Activated CD4-positive, alpha-beta T cell treated with anti-CD3 and anti-CD28 coated beads, Interleukin-2, amount 10 ng/mL, durations not matched to agents 7 days and 5 days (primary cell): ENCODE measurements at places on chromosomes 13 and 19. TPM values are rescaled to one million over a fixed set of nuclear protein-coding genes. Genes with fewer than 3 reads are reported as not detected.
A peak's percentile ranks its signal among the peaks of the same experiment; 100 is the strongest.

- H3K4me3 ChIP-seq = no peak overlapping the region
- no peaks in the 10 kb centered on the region for H3K27me3 ChIP-seq
- H3K4me1 ChIP-seq = no peaks in the 10 kb centered on the region
These were observed 237.0 kb downstream of the POSTN start for GRCh38 chr13:37361608-37362007.

DNA sequence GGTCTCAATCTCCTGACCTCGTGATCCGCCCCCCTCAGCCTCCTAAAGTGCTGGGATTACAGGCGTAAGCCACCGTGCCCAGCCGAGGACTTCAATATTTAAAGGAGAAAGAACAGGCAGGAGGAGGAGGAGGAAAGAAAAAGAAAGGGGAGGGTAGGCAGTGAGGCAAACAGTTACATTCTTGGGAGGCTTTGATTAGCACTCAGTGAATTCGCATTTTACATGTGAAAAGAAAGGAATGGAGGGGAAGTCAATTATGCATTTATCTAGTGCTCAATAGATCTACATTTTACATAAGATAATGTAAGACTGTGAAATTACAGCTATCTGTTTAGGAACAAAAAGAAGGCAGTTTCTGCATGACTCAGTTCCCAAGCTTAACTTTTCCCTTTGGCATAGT, 30.9 kb upstream of the CXCL17 start:
- H3K4me3 ChIP-seq = no peak overlapping the region
- no peaks in the 10 kb centered on the region for H3K36me3 ChIP-seq
- H3K27ac ChIP-seq = no peak overlapping the region
- H3K27me3 ChIP-seq = peaks cover 2% of the 10 kb centered on the region
- DNase-seq = no peak

The ELSPBP1 gene
- not detected for total RNA-seq

The CALR3 gene
- not detected for total RNA-seq

GRCh38 chr13:107680115-107680514, 535.2 kb downstream of the LIG4 start:
- no peaks in the 10 kb centered on the region for H3K36me3 ChIP-seq
- H3K4me3 ChIP-seq = no peak overlapping the region
- H3K27me3 ChIP-seq = no peaks in the 10 kb centered on the region
- no peak for DNase-seq

The KCNRG gene
- 0.42 TPM for total RNA-seq

GRCh38 chr13:59471106-59471505, 692.6 kb downstream of the DIAPH3 start:
- no peak for DNase-seq
- H3K27me3 ChIP-seq = peaks cover 14% of the 10 kb centered on the region
- no peak overlapping the region for H3K4me3 ChIP-seq
- H3K4me1 ChIP-seq = no peaks in the 10 kb centered on the region

The CCL25 gene
- total RNA-seq = 5.2 TPM

DNA sequence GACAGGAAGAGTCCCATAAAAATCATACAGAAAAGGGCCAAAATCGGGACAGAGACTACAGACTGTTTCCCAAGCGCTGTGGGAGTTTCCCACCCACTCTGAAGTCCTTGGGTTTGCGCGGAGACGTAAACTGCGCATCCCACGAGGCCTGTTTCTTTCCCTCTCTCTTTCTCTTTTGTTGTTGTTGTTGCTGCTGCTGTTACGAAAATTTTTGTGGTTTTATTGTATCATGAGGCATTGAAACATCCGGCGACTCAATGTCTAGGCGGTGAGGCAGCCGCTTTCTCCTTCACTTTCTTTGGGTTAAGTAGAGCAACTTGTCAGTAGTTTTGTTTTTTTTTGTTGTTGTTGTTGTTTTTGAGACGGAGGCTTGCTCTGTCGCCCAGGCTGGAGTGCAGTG, 1.6 kb upstream of the PPP1R12C start:
- peak overlapping the region; percentile 97 for H3K27ac ChIP-seq
- peaks cover 11% of the 10 kb centered on the region for H3K36me3 ChIP-seq
- H3K27me3 ChIP-seq = peaks cover 17% of the 10 kb centered on the region
- peak; percentile 49 for DNase-seq

GRCh38 chr13:98141509-98142379, 1.1 kb upstream of the FARP1 start:
- peak overlapping the region; percentile 43 for H3K4me3 ChIP-seq
- H3K27ac ChIP-seq = no peak overlapping the region
- no peaks in the 10 kb centered on the region for H3K36me3 ChIP-seq
- no peak for DNase-seq
- peaks cover 62% of the 10 kb centered on the region for H3K27me3 ChIP-seq

The ZNF556 gene
- total RNA-seq = not detected

The COMP gene
- not detected for total RNA-seq

GRCh38 chr13:100543872-100544602, 44.6 kb downstream of the GGACT start:
- no peaks in the 10 kb centered on the region for H3K27me3 ChIP-seq
- peaks cover 10% of the 10 kb centered on the region for H3K4me1 ChIP-seq
- peaks cover 2% of the 10 kb centered on the region for H3K36me3 ChIP-seq
- no peak overlapping the region for H3K27ac ChIP-seq
- no peak for DNase-seq

GRCh38 chr19:41993612-41994483, at the start of gene ATP1A3:
Gene ATP1A3 (minus strand): TSS chr19:41994230. CDS start chr19:41994076, 154 bp downstream.
- no peaks in the 10 kb centered on the region for H3K36me3 ChIP-seq
- H3K27ac ChIP-seq = no peak within 1 kb of the TSS
- peak within 1 kb of the TSS; percentile 62 for H3K4me3 ChIP-seq
- peak; percentile 63 for DNase-seq
- peaks cover 32% of the 10 kb centered on the region for H3K4me1 ChIP-seq

DNA sequence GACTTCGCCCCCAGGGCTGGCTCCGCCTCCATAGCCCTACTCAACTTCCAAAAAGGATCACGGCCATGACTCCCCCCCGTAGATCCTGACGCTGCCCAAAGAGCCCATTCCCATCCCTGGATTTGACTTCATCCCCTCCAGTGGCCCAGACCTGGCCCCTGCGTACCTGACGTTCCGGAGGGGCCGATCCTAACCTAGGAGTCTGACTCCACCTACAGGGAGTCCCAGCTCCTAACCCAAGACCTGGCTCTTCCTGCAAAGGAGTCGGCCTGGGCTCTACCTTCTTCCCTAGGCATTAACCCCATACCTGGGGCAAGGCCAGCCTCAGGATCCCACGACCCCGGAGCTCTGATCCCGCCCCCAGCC, 10.8 kb downstream of the STAP2 start:
- H3K36me3 ChIP-seq = peaks cover 5% of the 10 kb centered on the region
- H3K4me1 ChIP-seq = peaks cover 27% of the 10 kb centered on the region
- H3K27ac ChIP-seq = peak overlapping the region; percentile 95
- DNase-seq = no peak

The CGB5 gene
- not detected for total RNA-seq

The SLC6A16 gene
- 5.7 TPM for total RNA-seq

DNA sequence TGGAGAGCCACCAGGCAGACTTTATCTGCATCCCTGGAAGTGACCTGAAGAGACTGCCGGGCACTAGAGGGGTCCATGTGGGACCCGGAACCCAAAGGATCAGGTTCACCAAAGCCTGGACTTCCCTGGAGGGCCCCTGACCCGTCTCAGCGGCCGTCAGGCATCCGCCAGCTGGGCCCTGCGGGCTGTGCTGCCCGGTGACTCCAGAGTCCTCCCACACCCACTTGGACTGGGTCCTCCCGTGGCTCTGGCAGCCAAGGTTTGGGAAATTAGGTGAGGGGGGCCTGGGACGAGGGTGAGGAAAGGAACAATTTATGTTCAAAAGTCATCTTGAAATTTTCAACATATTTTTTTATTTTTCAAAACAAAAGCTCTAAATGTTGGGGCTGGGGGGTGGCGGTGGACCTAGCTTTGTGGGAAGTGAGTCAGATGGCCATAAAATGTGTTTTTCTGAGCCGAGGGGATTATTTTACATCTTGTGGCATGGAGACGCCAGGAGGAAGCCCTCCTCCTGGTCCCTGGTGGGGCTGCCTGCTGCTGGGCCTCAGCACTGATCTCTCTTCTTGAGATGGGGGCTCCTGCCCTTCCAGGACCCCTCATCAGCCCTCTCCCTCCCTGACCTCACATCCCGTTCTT, 20.2 kb downstream of the CEBPA start:
- H3K4me3 ChIP-seq = no peak overlapping the region
- H3K4me1 ChIP-seq = peaks cover 23% of the 10 kb centered on the region
- H3K36me3 ChIP-seq = no peaks in the 10 kb centered on the region
- DNase-seq = no peak

- H3K27me3 ChIP-seq = no peaks in the 10 kb centered on the region
- H3K27ac ChIP-seq = no peak overlapping the region
- peaks cover 6% of the 10 kb centered on the region for H3K36me3 ChIP-seq
- H3K4me1 ChIP-seq = peaks cover 1% of the 10 kb centered on the region
- H3K4me3 ChIP-seq = no peak overlapping the region
These were observed 56.4 kb downstream of the SIPA1L3 start for GRCh38 chr19:37963190-37963936.

The ZNF737 gene
- 18.9 TPM for total RNA-seq

The FCGBP gene
- total RNA-seq = 7.1 TPM

DNA sequence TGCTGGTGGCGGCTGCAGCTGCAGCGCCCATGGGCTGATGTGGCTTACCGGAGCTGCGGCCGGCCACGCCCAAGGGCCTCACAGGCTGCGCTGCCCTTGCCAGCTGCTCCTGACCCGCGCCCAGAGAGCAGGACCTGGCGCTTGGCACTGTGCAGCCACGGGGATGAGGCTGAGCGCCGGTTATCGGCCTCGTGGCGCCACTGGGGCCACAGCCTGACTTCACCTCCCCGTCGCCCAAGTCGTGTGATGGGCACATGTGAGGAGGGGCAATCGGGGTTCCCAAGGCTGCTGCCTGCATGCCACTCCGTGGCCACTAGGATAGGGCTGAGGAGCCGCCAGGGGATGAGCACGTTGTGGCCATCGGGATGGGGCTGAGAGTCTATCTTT, 77.2 kb upstream of the PABPC3 start:
- no peak overlapping the region for H3K4me3 ChIP-seq
- no peak for DNase-seq
- peaks cover 42% of the 10 kb centered on the region for H3K27me3 ChIP-seq

The CDC42EP5 gene
- total RNA-seq = not detected

The SEMA6B gene
- not detected for total RNA-seq

DNA sequence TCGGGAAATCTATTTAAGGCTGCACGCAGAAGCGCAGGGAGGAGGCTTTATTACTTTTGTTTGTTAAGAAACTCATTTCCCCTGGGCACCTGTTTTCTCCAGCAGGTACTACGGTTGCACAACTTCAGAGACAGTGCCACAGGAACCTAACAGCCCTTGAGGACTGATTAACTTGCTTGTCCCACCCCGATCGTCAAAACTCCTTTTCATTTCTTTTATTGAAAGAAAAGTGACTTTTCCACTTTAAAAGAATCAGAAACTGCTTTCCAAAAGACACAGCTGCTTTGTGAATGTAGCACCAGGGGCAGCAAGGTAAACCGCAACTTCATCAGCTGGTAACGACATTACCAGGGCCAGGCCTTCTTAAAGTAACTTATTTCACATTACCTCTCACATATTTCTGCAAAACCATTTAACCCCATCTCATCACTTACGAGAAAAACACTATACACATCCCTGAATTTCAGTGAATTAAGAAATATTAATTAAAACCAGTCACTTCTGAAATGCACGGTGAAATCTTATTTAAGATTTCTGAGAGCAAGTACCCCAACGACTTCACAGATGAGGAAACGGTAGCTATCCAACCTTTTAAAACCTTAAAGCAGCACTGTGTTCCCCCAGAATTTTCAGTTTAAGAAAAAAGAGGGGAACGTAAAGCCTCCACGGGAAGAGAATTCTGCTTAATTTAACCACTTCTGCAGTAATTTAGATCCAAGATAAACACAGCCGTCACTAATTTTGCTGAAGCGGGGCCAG, 1.4 kb downstream of the ANKRD10 start:
- peaks cover 61% of the 10 kb centered on the region for H3K4me1 ChIP-seq
- H3K27ac ChIP-seq = peak overlapping the region; percentile 92
- H3K36me3 ChIP-seq = peaks cover 25% of the 10 kb centered on the region
- DNase-seq = peak; percentile 43
- H3K4me3 ChIP-seq = peak overlapping the region; percentile 88

The SIGLEC14 gene
- total RNA-seq = not detected

- DNase-seq = no peak
- no peaks in the 10 kb centered on the region for H3K4me1 ChIP-seq
- no peak overlapping the region for H3K27ac ChIP-seq
These were observed 1381.5 kb upstream of the SPRY2 start for GRCh38 chr13:81722456-81722855.

DNA sequence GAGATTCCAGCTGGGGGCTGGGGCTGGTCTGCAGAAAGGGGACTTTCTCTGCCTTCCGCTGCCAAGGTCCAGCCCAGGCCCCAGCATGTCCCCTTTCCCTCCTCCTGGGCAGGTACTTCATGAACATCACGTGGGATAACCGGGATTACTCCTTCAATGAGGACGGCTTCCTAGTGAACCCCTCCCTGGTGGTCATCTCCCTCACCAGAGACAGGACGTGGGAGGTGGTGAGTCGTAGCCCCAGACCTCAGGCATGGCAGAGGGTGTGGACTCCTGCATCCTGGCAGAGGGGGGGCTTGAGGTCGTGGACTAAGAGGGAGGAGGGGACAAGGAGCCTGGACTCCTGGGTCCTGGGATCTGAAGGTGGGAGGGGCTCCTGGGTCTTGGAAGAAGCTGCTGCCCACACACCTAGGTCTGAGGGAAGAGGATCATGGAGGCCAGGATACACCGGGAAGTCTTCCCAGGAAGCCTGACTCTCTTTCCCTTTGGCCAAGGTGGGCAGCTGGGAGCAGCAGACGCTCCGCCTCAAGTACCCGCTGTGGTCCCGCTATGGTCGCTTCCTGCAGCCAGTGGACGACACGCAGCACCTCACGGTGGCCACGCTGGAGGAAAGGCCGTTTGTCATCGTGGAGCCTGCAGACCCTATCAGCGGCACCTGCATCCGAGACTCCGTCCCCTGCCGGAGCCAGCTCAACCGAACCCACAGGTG, 20.6 kb downstream of the GRIN2D start:
- H3K27me3 ChIP-seq = peaks cover 32% of the 10 kb centered on the region
- peaks cover 31% of the 10 kb centered on the region for H3K4me1 ChIP-seq
- DNase-seq = no peak
- H3K4me3 ChIP-seq = peak overlapping the region; percentile 67

The ISYNA1 gene
- total RNA-seq = 12.1 TPM
